ENCODE measurements at places on chromosomes 7 and 10.
A peak's percentile ranks its signal among the peaks of the same experiment; 100 is the strongest.

GRCh38 chr7:115471891-115472290 lies 550.0 kb downstream of the MDFIC start:
- no peak for DNase-seq

DNA sequence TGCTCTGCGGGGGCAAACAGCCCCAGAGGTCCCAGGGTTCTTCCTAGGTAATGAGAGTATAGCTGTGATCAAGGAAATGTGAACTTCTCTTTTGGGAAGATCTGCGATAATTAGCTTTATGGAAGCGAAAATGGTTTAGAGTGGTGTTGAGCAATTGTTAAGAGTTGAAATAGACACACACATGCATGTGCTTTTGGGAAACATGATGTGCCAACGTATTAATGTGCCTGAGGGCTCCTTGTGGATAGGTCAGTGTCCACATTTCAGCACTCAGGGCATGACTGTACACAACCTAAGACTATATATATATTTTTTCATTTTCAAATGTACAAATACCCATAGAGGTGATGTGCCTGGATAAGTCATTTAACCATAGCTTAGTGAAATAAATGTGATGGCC lies 67.0 kb downstream of the GSDME start:
- DNase-seq, result no peak

- DNase-seq, result no peak
These were observed 1.5 kb downstream of the FHIP2A start for GRCh38 chr10:114823077-114823463.

DNA sequence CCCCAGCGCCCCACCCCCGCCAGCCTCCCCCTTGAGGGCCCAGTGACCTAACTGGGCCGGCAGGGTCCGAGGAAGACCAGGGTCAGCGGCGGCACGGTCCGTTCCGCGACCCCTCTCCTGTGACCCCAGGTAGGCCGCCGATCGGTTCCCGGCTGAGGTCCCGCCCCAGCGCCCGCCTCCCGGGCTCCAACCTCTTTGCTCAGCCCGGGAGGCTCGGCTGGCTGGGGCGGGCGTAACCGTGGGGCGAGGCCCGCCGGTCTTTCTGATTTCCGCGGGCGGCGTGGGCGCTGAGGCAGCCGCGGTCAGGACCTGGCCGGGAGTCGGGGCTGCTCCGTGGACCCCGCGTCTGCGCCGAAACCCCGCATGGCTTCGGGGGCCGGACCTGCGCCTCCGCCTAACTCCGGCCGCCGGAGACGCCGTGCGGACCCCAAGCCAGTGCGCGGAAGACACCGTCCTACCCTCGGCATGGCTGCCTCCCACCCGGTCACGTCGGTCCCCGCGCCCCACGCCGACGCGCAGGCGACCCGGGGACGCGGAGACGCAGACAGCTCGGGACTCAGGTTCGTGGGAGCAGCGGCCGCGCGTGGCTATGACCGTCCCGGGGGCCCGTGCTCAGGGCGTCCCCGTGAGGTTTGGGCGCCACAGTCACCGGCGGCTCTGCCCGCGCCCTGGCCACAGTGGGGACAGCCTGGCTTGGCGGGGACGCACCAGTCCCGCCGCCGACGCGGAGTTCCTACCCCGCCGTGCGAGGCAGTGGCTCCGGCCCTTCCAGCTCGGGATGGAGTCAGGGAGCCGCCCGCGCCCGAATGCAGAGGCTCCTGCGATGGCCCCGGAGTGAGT lies 1.0 kb upstream of the VENTX start:
- DNase-seq, result no peak

DNA sequence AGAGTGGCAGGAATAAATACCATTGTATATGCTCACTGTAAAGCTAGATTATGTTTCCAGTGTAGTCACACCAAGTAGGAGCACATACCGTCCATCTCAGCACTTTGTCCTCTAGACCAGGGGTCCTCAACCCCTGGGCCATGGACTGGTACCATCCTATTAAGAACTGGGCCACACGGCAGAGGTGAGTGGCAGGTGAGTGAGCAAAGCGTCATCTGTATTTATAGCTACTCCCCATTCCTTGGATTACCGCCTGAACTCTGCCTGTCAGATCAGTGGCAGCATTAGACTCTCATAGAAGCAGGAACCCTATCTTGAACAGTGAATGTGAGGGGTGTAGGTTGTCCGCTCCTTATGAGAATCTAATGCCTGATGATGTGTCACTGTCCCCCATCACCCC lies 735.3 kb downstream of the MAGI2 start:
- DNase-seq, result no peak

DNA sequence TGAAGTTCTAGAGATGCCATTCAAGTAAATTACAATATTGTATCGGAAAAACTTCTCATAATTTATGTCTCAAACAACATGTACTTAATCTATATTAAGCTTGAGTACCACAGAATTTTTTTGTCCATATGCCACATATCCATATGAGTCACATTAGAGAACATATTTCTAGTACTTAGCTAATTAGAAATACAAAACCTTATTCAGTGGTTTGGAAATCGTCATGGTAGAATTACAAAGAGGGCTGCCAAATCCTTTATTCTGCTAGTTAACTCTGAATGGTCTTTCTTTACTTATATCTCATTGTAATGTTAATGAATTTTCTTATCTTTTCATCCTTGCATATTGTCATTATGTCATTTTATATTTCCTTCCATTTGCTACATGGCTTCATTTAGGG lies 9.0 kb upstream of the VIM start:
- no peak for DNase-seq

DNA sequence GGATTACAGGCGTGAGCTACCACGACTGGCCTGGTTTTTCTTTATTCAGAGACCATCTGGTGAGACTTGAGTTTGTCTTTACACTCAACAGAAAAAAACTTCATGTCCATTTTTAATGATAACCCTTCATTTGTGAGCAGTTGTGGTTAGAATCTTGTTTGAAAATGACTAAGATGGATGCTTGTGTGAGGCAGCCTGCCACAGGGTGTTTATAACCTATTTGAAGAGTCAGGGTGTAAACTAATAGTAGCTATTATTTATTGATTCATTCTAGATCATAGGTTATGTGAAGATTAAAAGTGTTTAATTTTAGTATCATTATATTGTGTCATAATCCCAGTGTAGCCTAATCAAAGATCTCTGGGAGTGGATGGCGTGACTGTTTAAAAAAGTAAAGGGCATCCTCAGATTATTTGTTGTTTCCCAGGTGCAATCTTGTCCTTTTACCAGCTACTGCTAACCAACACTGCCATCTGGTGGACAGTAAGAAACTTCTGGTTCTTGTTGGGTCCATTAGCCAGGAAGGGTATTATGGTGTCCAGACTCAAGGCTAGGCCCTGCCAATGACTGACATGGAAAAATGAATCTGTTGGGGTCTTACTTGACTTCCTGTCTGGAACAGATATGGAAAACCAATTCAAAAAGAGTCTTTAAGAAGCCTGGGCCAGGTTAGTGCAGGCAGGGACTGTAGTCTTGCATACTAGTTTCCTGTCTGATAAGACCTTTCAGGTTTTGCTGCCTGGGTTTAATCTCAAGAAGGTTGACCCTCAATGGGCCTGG lies 24.9 kb downstream of the NRBF2 start:
- peak; percentile 57 for DNase-seq

GRCh38 chr10:10886861-10887531 lies 130.7 kb upstream of the CELF2 start:
- DNase-seq, result no peak

GRCh38 chr7:35036361-35037171 lies 719 bp downstream of the DPY19L1 start:
- peak; percentile 51 for DNase-seq

- DNase-seq, result no peak
These were observed 352.4 kb downstream of the TCERG1L start for GRCh38 chr10:130958981-130959751.

- DNase-seq, result no peak
These were observed 67.5 kb upstream of the TES start for GRCh38 chr7:116142850-116143249.

GRCh38 chr10:92080244-92080643 lies 156.7 kb downstream of the BTAF1 start:
- DNase-seq, result no peak

DNA sequence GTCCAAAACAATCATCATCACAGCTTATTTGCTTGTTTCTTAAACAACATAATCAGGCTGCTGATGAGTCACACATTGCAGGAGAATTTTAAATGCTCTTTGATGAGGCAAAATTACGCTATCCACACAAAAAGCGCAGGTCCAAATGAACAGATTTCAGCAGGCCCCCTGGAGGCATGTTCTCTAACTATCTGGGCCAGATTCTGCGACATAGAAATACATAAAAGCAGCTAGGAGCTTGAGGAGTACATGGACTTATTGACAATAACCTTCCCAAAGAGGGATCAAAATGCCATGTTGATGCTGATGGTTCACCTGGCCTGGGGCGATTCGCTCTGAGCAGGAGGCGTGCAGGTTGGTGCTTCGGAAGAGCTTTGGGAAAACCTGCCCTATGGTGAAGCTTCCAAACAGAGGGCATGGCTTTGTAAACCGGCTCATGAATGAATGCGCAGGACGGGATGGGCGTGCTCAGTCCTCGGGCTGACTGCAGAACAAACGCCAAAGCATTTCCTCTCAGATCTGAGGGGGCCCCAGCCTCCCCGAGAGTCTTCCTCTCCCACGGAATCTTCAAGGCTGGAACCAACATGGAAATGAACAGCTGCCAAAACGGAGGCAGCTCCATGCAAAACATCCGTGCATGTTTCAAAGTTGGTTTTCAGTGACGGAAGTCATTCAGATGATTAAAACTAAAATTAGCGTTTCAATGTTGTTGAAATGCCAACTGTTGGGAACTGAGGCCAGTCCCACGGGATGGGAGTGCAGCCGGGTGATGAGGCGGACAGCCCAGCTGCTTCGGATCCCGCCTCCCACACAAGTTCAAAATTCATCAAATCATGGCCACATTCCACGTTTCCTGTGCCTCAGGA lies 179.6 kb downstream of the TCERG1L start:
- DNase-seq, result no peak

DNA sequence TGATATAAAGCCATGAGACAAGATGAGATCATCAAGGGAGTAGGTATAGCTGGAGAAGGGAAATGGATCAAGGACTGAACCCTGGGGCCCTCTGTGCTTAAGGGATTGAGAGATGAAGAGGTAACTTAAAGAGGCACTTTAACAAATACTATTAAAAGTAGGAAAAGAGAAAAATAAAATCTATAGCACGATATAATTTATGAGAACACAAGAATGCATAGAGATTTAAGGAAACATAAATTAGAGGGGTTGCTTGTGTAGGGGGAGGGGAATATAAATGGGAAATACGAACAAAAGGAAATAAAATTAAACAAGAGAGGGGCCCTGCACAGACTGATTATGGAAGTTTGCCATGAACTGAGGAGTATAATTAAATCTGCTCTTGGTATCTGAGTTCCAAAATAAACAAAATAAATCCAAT lies 15.6 kb upstream of the LRRC17 start:
- no peak for DNase-seq

- no peak for DNase-seq
These were observed 1.4 kb downstream of the WDR86 start for GRCh38 chr7:151408498-151408838.

GRCh38 chr10:128069351-128070051 lies 56.7 kb downstream of the MKI67 start:
- DNase-seq, result peak; percentile 70

GRCh38 chr7:31420948-31421347 lies 80.4 kb upstream of the NEUROD6 start:
- DNase-seq, result no peak

- DNase-seq, result no peak
These were observed 10.0 kb upstream of the TSPAN12 start for GRCh38 chr7:120867932-120868331.

DNA sequence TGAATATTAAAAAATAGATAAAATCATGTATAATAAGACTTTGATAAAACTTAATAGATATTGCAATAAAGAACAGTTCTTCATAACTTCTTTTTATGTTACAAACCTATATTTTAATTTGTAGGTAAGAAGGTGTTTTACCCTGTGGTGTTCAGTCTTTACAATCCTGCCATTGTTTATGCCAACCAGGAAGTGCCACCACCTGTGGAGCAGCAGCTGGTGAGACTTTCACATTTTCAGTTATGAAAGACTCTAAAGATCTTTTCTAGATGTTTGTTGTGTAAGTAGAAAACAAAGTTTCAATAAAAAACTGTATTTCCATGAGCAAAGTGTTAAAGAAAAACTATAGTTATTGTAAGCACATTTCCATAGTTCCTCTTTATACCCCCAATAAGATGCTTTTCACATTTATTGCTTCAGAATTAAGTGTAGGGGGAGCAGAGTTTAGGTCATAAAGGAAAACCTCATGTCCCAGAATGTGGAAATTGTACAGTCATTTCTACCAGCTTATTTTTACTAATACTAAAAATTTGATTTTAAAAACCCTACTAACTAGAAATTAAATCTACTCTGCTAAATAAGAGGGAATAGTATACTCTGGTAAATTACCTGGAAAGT lies 28.7 kb downstream of the CSGALNACT2 start:
- DNase-seq, result no peak

GRCh38 chr7:35685781-35686180 lies 9.2 kb downstream of the HERPUD2 start:
- DNase-seq, result no peak

DNA sequence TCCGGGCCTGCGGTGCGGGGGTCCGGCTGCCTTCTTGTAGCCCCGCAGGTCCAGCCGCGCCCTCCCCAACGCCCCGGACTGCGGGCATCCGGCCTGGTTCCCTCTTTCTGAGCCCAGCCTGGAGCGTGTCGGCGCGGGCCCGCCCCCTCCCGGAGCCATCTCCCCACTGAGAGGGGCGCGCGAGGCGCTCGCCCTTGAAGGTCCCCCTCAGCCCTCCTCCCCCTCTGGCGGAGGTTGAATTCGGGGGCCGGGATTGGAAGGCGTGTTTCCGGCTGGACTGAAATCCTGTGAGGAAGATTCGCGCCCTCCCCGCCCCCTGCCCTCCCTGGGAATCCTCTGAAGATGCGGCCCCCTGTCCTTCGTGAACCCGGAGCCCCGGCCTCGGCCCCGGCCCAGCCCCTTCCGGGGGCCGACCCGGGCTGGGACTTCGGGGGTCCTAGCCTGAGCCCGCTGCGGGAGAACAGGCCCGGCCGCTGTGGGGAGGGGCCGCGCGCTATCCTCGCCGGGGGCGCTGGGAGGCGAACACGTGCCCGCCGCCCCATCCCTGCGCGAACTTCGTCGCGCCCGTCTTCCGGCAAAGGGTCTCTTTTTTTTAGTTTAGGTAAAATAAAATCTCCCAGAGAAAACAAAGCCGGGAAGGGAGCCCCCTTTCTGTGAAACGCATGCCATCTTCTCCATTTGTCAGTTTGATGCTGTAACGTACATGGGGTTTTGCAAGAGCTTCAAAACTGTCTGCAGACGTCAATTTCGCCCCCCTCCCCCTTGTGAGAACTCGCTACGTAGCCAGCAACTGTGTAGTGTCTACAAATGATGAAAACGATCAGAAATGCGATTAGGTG lies 636 bp downstream of the PDCD4 start:
- peak; percentile 24 for DNase-seq
